ENCODE measurements at places on chromosomes 6 and 20.

DNA sequence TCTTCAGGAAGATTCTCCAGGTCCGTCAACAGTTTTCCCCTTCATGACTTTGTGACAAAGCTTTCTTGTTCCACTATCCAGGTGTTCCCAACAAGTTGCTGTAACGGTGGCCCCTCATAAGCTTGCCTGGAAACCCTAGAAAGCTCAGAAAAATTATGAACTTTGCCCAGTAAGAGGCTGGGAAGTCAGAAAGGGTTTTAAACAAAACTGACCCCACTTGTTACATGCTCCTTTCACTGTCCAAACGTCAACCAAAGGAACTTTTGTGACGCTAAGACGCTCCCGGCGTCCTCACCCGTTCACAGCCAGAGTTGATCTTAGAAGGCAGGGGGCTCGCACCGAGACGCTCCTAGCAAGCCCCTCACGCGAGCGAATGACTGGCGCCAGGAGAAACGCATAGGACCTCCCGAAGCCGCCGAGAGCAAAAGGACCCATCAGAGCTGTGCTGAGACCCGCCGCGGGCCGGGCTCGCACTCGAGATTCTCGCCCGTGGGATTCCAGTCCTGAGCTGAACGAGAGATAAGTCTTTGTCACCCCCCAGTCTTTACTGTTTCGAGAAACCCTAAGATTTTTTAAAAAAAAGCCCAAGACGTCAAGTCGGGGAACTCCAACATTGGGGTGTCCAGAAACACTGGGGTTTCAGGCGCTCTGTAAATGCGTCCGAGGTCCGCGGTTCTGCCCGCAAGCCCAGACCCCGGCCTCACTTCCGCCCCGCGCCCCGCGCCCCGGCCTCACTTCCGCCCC lies 544 bp upstream of the ACAT2 start:
- DNase-seq: no peak

- no peak for DNase-seq
Observed at GRCh38 chr6:143726015-143726647, 48.4 kb downstream of the PHACTR2 start.

DNA sequence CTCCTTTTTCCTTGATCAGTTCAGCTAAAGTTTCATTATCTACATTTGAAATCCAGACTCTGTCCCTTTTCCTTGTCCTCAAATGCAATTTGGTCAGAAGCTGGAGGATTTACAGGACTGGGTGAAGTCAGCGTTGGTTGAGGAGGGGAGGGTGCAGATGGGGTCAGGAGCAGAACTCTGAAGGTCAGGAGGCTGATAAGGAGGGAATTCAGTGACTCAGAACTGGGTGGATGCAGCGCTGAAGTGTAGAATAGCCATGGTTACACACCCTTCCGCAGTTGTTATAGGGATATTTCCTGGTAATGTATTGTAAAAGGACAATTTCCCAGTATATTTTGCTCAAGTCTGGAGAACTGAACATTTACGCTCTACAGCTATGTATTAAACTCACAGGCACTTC lies 133.1 kb upstream of the FOXA2 start:
- no peak for DNase-seq

- no peak for DNase-seq
Observed at GRCh38 chr6:163324326-163324687, 90.2 kb upstream of the QKI start.

DNA sequence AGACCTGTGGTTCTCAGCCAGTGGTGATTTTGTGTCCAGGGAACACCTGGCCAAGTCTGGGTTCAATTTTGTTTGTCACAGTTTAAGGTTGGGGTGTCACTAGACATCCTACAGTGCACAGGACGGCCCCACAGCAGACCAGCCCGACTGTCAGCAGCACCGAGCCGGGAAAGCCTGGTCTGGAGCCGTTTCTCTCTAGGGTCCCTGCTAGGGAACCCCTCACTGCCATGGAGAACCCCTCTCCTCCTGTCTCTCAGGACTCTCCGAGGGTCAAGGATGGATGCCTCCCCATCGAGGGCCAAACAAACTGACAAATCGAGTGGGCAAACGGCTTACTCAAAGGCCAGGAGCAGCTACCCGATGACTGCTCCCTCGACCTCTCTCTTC lies 15.8 kb upstream of the STX16 start:
- no peak for DNase-seq

- no peak for DNase-seq
Observed at GRCh38 chr20:20837574-20838021, 125.2 kb upstream of the RALGAPA2 start.

- no peak for DNase-seq
Observed at GRCh38 chr6:105800871-105801270, 285.3 kb upstream of the PRDM1 start.

DNA sequence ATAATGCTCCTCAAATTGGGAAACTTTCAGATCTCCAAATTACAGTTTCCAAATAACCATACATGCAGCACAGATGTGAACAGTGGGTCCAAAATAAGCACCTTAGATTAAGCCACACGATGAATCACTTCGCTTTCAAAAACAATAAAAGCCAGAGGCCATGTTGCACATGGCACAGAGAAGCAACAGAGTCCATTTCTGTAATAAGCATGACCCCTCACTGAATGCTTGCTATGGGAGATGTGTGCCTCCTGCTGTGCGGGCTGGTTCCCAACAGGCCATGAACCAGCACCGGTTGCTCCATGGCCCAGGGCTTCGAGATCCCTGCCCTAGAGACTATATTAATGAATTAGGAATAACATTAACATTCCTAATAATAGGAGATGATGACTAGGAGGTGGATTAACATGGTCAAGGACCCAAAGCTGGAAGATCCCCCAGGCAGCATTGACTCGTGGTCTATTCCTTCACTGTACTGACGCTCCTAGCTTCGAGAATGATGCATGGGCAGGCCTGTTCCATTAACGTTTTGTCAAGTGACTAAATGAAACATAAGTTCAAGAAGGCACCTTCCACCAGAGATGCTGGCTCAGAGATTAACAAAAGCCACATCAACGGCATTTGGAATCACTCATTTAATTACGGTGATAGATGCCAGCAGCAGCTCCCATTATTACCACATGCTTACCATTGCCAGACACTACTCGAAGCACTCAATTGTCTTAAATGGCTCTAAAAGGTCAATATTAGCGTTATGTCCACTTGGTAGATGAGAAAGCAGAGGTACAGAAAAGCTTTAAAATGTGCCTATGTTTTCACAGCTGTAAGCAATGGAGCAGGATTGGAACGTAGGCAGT lies 470.6 kb upstream of the AGPAT4 start:
- DNase-seq: no peak

GRCh38 chr6:151109869-151110575 lies 129.7 kb upstream of the AKAP12 start:
- DNase-seq: no peak

- no peak for DNase-seq
Observed at GRCh38 chr6:114058435-114058834, 87.5 kb upstream of the HDAC2 start.

- no peak for DNase-seq
Observed at GRCh38 chr6:74632196-74632875, 573.5 kb downstream of the COL12A1 start.

GRCh38 chr20:19074828-19075516 lies 137.5 kb upstream of the SLC24A3 start:
- no peak for DNase-seq

- DNase-seq: no peak
Observed at GRCh38 chr6:142821860-142822259, 123.1 kb downstream of the HIVEP2 start.

GRCh38 chr6:136378888-136379287 lies 89.2 kb upstream of the BCLAF1 start:
- DNase-seq: no peak

GRCh38 chr6:111201764-111202163 lies 114.5 kb downstream of the SLC16A10 start:
- no peak for DNase-seq

GRCh38 chr6:123804014-123804786 lies 535 bp downstream of the NKAIN2 start:
- no peak for DNase-seq

GRCh38 chr6:90907931-90908655 lies 321.2 kb upstream of the MAP3K7 start:
- no peak for DNase-seq

DNA sequence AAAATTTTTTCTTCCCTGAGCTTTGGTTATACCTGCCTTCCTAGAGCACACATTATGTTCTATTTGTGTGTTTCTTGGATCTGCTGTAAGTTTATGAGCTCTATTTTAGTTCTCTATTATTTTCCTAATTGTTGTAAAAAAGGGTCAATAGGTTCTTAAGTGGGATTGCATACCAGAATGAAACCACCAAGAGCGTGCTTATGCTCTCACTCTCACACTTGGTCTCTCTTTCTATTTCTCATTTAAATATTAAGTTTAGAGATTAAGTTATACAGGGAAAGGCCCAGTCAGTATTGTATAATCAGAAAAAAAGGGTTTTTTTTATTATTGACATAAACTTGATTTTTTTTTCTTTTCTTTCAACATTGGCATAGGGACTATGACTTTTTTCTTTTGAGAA lies 96.8 kb downstream of the RIMS1 start:
- no peak for DNase-seq

GRCh38 chr20:3242172-3242692 lies 3.2 kb upstream of the SLC4A11 start:
- DNase-seq: no peak

DNA sequence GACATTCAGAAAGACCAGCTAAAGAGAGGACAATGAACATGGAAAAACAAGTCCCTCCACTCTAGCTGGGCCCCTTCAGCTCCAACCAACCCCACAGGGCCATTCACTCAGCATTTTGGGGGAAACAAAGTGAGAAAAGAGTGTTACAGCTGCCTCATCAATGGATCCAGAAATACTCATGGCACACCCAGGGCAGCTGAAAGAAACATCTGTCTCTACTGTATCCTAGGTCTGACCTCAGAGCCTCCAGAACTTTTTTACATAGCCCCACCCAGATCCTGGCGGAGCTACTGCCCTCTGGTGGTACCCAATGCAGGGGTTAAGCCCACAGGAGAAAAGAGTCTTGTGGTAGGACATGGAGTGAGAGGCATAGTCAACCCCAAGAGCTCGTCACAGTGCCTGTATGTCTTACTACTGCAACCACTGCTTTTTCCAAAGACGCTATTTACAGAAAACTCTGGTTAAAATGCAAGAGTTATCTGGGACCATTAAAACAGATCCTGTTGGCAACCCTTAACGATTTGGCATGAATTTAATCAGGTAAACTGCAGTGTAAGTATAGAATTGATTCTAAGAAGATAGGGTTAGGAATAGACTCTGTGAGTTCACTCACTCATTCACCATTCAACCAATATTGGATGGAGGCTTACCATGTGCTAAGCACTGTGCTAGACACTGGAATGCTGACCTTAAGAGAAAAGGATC lies 37.4 kb upstream of the FAM83C start:
- no peak for DNase-seq

DNA sequence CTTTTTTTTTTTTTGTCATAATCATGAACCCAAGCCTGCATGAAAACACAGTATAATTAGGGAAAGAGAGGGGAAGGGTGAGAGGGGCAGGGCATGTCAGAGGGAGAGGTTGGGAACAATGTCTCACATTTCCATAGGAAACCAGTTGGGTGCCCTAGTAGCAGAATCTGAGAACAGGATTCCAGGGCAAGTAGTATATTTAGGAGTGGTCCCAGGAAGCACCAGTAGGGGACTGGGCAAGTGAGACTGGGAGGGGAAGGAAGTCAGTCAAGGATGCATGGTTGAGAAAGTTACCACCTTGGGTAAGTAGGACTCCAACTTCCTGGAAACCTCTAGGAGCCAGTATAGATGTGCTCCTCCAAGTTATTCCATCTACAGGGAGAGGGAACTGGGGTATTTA lies 88.6 kb upstream of the MAFB start:
- DNase-seq: no peak

DNA sequence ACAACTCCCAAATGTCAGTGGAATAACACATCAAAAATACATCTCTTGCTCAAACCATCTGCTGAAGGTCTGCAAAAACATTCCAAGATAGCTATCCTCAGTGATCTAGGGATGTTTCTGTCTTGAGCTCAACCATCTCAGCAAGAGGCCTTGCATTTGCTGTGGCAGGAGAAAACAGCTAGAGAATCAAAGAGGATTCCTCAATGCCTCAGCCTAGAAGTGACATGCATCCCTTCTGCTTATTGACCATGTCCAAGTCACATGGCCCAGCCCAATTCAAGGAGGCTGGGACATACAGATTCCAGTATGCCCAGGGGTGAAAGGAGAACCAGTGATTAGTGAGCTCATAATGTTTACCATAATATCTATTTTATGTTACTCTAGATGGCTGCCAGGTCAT lies 269.5 kb downstream of the PLCB1 start:
- no peak for DNase-seq

DNA sequence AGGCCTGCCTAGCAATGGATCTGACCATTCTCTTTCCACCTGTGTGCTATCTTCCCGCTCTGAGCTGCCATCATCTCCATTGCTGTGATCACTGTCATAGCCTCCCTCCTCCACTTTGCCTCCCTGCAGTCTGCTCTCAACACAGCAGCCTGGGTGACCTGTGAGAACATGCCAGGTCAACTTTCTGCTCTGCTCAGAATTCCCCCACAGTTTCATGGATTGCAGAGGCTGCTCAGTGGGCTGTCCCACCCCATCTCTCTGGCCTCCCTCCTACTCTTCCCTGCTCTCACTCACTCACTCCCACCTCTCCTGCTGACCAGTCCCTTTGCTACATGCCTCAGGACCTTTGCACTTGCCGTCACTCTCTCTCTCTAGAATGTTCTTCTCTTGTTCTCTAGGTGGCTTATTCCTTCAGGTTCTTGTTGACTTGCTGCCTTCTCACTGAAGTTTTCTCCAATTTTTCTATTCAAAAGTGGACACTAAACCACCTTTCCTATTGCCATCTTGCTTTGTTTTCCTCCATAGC lies 159.9 kb downstream of the CD83 start:
- no peak for DNase-seq

DNA sequence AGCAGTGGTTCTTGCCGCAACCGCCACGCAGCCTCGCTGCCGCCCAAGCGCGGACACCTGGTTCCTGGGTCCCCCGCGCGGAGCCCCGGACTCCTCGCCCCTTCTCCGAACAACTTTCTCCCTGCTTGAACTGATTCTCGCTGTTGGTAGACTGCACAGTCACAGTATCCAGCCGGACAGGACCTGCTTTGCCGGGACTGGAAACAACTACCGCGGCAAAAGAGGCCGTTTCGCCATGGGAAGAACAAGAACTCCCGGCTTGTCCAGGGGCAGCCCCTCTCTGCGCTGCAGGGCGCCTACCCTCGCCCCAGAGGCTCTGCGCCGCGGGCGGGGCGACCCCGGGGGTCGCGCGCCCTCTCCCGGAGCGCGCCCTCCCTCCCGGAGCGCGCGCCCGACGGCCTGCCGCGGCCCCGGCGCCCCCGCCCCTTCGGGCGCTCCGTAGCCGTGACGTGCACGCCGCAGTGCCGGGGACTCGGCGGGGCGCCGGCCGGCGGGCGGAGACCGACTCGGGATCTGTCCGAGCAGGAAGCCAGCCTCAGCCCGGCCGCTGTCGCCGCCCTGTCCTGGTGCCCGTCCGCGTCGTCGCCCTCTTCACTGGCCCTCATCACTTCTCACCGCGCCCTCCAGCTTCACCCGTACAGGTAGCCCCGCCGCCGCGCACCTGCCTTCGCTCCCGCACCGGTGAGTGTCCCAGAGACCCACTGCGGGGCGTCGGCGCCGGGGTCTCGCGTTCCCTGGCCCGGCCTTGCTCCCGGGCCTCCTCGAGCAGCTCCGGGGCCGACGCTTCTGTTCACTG lies at the start of gene MYO6:
TSS of gene MYO6 (plus strand) at position 497 of the 796 bp plus-strand sequence. CDS start 68,309 bp downstream, outside the sequence.
- peak; percentile 13 for DNase-seq

GRCh38 chr6:42509256-42509655 lies 54.6 kb upstream of the UBR2 start:
- DNase-seq: no peak

Measured in T-helper 1 cell (primary cell).